ENCODE measurements at places on chromosomes 2 and 18.

- no peak for DNase-seq
Measured at GRCh38 chr2:241860184-241861078, 1.7 kb upstream of the PDCD1 start.

- no peak for DNase-seq
Measured at GRCh38 chr2:201203916-201204654, 21.1 kb downstream of the CASP10 start.

DNA sequence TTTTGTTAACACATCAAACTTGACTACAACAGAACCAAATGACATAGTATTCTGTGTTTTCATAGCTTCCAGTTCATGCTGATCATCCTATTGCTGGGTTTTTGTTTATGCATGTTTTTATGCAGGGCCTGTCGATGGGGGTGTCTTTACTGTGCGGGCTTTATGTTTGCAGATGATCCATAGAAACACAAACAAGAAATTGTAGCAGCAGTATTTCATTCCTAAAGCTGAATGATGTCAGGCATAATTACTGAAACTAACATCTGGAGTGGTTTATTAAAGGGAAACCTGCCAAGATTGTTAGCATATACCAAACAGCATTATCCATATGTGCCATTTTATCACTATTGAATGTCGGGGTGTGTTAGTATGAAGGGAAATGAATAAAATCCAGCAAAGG is 129.7 kb downstream of the PTPRM start:
- no peak for DNase-seq

GRCh38 chr18:49985236-49985635 is 171.9 kb upstream of the ACAA2 start:
- no peak for DNase-seq

DNA sequence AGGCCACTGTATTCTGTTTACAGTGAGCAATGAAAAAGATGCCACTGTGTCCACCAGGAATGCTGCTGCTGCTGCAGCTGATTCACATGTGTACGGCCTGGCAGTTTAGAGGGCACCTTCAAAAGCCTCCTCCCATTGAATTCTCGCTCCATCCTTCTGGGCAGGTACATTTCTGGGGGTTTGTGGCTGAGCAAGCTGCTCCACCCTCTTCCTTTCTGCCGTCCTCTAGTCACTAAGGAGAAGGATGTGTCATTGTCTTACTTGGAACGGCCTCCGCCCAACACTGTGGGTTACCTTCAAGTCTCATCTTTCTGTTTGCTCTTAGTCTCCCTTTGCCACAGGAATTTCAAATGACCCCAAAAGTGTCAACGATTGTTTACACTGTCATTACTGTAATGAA is 182.0 kb downstream of the ZBTB7C start:
- DNase-seq = no peak

Measured in D721Med (cell line).